ENCODE measurements at places on chromosomes 13 and 19.

DNA sequence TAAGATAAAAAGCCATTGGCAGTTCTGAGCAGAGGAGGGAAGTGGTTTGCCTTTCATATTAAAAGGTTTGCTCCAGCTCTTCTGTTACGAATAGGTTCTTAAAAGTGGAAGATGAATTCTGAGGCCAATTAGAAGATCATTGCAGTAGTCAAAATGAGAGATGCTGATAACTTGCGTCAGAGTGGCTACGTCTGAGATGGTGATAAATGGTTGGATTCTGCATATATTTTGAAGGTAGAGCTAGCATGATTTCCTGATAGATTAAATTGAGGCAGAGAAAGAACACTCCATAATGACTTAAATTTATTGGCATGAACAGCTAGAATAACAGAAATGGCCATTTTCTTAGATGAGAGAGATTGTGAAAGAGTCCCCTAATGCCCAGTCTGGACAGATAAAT, 652.6 kb downstream of the DACH1 start:
- no peak for DNase-seq

DNA sequence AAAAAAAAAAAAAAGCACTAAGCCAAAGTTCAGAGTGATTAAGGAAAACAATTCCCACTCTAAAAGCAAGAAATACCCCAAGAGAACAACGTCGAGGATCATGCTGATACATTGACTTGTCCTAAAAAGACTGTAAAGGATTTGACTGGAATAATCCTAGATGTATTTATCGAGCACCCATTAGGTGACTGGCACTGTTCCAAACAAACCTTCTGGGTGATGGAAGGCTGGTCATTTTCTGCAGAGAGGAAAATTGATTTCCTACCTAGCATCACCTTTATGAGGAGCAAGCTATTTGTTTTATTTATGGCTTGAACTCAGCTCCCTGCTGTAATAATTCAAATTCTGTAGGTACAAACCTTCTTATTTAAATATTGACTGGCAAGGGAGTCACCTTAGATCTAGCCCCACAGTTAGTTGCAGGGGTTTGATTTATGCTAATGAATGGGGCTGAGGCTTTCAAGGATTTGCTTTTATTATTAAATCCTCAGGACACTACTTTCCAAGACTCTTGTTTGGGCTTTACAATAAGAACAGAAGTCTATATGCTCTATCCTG, 471.0 kb downstream of the OLFM4 start:
- DNase-seq: peak; percentile 95

GRCh38 chr19:10228393-10228792, 2.7 kb downstream of the S1PR2 start:
- no peak for DNase-seq

DNA sequence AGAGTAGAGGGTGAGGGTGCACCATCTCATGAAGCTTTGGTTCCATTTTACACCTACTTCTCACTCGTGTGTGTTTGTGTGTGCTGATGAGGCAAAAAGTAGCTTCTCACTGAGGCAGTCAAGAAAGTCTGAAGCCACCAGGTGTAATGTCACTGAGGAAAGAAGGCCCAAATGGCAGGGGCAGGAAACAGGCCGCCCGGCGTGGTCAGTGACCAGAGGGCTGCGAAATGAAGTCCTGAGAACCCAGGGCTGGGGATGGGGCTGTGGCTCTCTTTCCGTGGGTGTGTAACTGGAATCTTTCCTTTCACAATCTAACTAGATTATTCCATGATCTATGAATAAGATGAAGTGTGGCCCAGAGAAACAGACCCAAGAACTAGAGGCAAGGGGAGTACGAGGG, 25.5 kb upstream of the TFDP1 start:
- no peak for DNase-seq

DNA sequence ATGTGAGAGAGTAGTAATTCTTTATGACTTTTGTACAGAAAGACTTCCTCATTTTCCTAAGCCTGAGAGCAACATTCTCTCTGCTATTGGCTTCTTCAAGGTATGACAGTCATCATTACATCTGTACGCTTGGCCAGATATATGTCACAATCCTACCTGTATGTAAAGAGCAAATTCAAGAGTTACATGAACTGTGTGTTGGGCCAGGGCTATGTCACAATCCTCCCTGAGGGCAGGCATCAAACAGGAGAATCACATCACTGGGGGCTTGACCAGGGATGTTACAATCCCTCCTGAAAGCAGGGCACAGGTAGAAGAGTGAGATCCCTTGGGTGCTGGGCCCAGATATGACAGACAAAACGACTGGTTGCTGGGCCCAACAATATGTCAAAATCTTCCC, 9.8 kb upstream of the ZNF724 start:
- DNase-seq: no peak

DNA sequence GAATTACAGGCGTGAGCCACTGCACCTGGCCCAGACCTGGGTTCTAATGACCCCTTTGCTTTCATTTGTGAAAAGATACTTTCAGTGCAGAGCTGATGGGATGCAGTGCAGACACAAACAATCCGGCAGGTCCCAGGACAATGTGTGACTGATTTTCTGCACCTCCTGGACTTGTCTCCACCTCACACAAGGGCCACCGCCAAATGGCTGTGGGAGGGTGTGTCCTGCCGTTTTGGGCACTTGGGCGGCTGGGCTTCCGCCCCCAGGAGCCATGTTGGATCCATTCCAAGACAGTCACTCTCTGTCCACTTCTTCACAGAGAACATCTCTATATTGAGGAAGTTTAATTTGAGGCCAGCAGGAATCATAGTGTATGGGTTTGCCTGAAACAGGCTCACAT, 112.3 kb upstream of the ZNF507 start:
- no peak for DNase-seq

DNA sequence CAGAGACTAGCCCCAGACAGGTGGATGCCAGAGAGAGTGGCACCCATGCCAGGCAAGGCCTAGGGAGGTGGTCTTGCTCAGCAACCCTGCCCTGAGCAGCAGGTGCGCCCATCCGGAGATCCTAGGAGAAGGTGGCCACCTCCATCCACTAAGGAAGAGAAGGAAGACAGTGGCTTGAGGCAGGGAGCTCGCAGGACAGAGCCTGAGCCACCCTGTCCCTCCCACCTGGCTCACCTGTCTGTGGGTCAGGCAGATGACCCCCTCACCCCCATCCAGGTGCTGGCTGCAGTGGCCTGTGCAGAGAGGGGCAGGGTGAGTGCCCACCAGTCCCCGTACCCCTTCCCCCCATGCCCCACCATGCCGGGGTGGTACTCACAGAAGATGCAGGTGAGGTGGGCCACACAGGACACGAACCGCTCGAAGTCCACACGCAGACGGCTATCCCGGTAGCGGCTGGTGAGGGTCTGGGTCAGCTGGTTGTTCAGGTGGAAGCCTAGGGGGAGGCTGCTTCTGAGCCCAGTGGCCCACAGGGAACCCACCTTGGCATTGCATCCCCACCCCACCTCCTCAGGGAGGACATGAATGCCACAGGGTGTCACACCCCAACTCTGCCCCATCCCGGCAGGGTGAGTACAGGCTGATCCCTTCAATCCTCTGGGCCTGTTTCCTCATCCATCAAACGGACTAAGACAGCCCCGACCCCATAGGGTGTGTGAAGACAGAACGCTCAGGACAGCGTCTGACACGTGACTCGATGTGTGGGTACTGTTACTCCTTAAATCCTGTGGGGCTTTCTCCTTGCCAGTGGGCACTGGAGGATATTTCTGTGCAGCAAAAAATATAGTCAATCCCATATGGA, 13.3 kb downstream of the CAPN12 start:
- no peak for DNase-seq

DNA sequence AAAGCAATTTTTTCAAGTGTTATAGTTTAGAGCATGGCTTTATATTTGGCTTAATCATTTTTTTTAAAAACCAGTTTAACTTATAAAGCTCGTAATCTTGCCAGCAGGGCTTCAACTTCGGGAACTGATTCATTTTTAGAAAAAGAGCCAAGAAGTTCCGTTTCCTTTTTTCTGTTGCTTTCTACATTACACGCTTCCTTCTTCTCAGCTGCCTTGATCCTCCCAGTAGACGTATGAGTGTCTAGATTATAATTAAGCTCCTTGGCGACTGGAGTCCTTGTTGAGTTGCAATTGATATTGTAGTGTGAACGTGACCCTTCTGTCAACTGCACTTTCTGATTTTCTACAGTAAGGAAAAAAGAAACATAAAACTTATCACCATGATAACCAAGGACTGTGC, 497.2 kb downstream of the DIAPH3 start:
- DNase-seq: peak; percentile 46

DNA sequence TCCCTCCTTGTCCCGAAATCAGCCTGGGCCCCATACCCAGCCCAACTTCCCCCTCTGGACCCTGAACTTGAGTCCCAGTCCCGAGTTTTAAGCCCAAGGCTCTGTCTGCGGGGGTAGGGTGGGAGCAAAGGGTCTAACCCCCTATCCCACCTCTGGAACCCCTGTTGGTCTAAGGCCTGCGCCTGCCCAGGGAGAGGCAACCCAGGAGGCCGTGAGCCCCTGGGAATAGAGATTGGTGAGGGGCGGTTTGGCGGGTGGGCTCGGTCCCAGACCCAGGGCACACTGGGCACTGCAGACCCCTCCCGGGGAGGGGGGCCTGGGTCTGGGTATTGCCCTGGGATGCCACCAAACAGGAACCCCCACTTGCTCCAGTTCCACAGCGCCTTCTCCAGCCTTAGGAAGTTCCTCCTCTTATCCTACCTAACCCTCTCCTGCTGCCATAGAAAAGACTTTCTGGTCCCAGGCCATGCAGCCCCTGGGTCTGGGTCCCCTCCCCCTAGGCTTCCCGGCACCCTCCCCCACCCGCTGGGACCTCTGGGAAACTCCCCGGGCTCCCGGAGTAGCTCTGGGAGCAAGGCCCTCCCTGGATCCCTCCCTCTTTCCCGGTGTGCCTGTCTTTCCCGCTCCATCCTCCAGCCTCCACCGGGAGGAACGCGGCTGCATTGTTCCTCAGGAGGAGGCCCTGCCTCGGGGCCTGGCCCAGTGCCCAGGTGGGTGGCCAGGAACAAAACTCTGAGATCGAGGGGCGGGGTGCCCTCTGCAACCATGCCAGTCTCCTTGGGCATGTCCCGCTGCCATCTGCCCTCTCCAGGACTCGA, 33.6 kb upstream of the NANOS3 start:
- DNase-seq: peak; percentile 96

DNA sequence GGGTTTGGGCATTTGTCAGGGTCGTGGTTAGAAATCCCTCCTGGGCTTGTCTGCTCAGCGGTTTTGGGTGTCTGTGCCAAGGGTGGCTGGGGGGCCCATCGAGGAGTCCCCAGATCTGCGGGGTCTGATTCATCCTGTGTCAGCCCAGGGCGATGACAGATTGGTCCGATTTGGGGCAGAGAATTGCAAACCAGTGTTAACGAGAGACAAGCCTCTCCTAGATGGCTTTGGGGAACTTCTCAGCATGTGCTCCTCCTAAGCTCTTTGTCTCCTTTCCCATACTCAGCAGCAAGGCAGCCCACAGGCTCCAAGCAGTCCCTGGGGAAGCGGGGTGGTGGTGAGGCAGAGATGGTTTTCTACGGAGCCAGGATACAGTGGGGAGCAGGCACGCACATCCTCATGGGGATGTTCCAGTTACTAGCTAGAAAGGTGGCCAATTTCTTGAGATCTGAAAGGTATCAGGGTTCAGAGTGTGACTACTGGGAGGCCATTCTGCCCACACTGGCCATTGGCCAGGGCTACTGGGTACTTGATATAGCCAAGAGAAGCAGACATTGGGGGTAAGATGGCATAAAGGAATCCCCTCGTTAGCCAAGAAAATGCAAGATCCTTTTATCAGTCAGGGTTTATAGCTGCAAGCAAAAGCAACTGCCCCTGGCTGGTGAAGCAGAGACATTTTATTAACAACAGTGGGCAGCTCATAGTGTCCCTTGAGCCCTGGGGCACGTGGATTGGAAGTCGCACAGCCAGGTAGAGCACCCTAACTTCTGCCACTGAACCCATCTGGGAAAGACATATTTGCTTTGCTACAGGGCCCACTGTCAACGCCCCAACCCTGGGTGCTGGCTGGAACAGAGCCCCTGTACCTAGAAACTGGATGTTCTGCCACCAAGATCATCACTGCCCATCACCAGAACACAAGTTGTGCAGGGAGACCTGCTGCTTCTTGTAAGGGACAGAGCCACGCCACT, 63.6 kb downstream of the RGCC start:
- DNase-seq: no peak

DNA sequence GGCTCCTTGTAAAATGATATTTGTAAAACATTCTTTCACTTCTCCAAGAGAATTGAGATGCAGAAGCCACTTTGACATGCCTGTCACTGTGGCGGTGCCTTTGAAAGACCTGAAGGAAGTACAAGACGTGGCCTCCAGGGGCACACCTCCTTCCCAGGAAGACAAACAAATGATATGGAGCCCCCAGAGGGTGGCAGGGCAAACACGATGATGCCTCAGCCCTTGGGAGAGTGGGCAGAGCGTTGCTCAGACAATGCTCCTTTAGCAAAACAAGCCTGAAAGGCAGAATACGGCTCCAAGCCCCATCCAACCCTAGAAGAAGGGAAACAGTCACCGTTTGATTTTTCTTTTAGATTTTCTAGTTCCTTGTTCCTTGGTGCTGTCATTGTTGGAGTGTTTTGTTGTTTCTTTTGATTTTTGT, 9.2 kb upstream of the ATP12A start:
- DNase-seq: peak; percentile 1

DNA sequence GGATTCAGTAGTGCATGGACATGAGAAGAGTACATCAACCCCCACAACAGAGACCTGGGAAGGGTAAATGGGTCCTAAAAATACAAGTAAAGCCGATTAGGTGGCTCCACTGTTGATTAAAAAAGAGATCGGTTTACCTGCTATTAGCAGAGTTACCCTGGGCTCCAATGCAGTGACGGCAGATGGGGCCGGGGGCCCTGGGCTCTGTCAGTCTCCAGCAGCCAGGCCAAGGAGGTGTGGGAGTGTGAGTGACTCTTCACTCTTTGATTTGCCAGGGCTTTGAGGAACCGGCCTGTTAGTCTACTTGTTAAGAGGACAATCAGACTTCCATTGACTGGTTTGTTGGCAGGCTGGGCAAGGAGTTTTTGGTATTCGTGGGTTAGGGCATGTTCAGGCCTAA, 1368.7 kb downstream of the UQCRFS1 start:
- no peak for DNase-seq

GRCh38 chr19:19668230-19669012, at the start of gene ZNF101:
TSS of gene ZNF101 (plus strand) at chr19:19668839. CDS start at chr19:19668964, 125 bp downstream.
- DNase-seq: peak; percentile 98

- DNase-seq: no peak
These were observed 301.9 kb downstream of the SPRY2 start for GRCh38 chr13:80039000-80039399.

DNA sequence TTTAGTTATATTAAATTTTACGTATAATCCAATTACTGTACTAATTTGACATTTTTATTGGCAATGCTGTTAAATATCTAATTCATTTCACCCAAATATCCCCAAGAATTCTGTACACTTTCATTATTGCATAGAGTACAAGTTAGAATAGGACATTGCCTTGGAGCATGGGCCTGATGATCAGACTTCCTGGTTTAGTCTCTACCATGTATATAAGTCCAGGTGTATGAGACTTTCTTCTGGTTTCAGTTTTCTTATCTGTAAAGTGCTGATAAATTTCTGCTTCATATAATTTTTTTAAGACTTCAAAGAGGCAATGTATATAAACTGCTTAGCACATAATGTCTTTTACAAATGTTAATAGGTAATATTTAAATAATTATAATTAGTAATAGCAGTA, 179.4 kb downstream of the KLF12 start:
- no peak for DNase-seq
